Stimulated activated CD4-positive, alpha-beta T cell treated with anti-CD3 and anti-CD28 coated beads, Interleukin-2, amount 100 ng/mL, for 24 hours (primary cell): ENCODE measurements at places on chromosomes 4 and X.

- no peak for DNase-seq
These were observed 117.4 kb downstream of the TMA16 start for GRCh38 chr4:163611784-163612445.

GRCh38 chr4:107760281-107760947 lies 40.4 kb upstream of the PAPSS1 start:
- DNase-seq, result no peak

DNA sequence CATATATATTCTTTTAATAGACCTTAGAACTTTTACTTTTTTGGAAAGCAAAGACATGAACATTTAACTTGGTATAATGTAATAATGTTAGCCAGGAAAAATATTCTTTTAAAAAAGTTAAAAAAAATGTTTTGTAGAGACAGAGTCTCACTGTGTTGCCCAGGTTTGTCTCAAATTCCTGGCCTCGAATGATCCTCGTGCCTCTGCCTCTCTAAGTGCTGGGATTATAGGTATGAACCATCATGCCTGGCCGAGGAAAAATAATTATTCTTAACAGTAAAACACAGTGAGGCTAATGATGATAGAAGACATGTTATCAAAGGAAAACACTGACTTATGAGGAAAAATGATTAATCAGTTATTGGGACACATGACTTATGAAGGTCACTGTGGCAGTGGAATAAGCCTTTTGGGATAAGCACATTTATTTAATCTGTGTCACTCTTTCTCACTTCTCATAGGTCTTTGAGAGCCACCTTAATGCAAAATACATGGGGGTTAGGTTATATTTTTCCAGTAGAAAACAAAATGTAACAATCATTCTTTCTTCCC lies 6.0 kb upstream of the BMP2K start:
- DNase-seq, result no peak

GRCh38 chr4:38600575-38600974 lies 63.4 kb upstream of the KLF3 start:
- DNase-seq, result no peak

DNA sequence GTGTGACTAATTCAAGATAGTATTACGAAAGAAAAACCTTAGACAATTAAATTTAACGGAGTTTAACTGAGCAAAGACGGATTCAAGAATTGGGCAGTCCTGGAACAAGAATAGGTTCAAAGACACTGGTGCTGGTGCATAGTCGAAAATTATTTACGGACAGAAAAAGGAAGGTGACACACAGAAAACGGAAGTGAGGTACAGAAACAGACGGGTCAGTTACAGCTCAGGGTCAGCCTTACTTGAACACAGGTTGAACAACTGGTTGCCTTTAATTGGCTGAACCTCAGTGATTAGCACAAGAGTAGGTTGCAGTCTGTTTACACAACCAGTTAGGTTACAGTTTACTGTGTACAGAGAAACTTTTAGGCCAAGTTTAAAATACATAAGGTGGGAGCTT lies 31.5 kb downstream of the KLHL8 start:
- no peak for DNase-seq

GRCh38 chr4:17780501-17781299 lies 721 bp downstream of the FAM184B start:
- DNase-seq, result no peak

DNA sequence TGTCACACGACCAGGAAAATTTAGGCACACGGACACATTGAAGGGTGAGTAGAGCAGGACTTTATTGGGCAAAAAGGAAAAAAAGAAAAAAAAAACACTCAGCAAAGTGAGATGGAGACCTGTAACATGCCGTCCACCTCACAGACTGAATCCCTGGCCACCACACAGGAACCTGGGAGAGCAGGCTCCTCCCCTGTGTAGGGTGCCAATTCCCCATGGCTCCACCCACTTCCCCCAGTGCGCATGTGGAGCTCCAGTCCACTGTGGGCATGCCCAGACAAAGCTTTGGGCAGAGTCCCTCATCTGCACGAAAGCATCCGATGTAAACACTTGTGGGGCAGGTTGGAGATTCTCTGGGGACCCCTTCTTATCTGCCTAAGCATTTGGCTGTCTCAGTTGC lies 23.6 kb upstream of the CBR4 start:
- DNase-seq, result no peak

- no peak for DNase-seq
These were observed 86.6 kb downstream of the RTL5 start for GRCh38 chrX:72045141-72045540.

- DNase-seq, result no peak
These were observed 5.0 kb downstream of the ARMCX5 start for GRCh38 chrX:102604327-102604726.

DNA sequence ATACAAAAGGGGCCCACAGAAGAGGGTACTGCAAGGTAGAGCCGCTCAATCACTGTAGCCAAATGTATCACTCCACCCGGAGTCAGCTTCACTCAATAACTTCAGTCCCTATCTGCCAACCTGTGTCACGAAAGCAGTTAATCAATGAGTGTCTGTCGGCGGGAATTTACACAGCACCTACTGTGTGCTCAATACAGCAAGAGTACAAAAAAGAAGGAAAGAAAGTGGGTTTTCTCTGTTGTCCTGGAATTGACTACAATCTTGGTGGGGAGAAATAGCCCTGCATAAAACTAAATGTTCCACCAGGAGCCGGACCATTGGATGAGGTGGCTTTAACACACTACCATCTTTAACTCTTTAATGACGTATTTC lies 780 bp upstream of the NKRF start:
- DNase-seq, result no peak

DNA sequence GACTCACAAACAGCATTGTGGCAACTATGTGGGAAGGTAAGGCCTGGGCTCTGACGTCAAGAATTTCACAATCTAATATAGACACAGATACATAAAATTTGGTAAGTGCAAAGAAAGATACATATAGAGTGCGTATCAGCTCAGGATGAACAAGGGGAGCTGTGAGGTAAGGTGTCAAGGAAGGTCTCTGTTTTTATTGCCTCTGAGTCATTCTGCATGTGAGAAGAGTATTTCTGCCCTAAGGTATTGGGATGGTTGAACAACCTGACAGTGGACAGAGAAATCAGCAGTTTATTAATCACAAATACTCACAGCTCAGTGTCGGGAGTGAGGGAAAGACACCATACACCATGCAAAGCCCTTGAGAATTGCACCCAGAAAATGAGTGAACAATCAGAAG lies 89.8 kb downstream of the COMMD8 start:
- no peak for DNase-seq

- DNase-seq, result no peak
These were observed 96.2 kb upstream of the IL1RAPL2 start for GRCh38 chrX:104469771-104470170.

DNA sequence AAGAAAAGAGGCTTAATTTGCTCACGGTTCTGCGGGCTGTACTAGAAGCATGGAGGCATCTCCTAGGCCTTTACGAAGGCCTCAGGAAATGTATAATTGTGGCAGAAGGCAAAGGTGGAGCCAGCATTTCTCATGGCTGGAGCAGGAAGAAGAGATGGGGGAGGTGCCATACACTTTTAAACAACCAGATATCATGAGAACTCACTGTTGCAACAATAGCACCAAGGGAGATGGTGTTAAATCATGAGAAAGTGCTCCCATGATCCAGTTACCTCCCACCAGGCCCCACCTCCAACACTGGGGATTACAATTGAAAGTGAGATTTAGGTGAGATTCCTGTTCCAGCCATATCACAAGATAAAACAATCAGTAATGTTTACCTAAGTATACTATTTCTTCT lies 45.5 kb downstream of the MTHFD2L start:
- no peak for DNase-seq

GRCh38 chr4:113825272-113825671 lies 63.7 kb upstream of the CAMK2D start:
- peak; percentile 14 for DNase-seq

DNA sequence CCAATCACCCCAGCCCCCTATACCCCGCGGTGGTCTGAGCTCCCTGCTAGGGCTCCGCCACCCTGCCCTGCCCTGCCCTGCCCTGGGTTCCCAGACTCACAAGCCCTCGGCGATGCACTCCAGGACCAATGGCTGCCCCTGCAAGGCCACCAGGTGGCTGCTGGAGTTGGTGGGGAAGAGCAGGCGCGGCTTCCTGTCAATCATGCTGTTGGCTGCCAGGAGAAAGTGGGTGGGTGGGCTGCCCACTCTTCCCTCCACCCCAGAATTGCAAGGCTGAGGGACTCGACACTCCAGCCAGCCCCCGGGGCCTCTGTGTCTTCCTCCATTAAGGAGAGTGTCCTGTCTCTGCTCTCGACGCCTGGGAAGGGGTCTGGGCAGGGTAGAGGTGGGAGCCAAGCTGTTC lies 15.7 kb downstream of the L1CAM start:
- DNase-seq, result no peak

DNA sequence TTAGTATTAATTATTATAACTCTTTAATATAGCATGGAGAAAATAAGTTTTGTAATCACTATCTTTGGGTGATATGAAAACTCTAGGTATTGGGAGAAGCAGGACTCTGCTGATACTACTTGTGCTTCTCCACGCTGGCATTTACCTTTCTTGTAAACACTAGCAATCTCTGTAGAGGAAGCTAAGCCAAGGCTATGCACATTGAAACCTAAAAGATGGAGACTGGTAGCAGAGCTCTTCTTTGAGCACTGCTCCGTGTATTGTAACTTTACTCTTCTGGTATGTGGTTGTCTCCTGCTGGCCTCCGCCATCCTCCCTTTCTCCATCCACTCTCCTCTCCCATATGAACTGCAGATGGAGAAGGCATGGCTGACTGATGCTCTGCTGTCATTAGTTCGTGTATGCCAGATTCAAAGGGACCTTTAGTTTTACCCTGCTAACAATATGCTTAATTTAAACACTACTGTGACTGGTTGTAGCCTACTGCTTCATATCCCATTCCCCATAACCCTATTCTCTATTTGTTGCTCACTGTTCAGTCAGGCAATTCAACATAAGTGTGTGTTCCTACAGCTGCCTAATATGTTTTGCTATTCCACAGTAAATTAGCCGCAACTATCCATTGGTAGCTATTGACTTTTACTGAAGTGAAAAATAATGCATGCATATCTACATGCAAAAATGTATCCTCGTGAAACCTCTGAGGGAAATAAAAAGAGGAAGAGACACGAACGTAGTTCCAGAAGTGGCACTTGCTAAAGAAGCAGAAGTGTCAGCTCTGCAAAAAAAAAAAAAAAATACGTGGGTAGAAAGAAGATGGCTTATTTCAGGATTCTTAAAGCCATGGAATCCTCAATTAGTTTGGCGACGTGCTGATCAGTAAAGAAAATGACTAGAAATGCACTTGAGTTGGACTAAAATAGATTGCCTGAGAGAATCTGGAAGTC lies 55.6 kb upstream of the CCSER1 start:
- no peak for DNase-seq

DNA sequence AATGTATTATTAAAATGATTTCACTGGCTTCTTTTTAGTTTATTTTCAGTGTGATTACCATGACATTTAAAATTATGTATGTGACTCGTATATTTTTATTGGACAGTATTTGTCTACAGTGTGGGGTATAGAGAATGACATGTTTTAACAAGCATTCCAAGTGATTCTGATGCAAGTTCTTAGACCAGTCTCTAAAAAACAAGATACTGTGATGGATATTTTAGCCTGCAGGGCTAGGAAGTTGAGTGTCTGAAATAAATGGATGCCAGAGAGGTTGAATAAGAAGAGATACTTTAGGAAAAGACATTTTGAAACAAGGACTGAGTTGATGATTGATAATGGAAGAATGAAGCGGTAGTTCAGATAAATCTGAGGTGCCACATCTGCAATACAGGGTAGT lies 3.5 kb upstream of the MAD2L1 start:
- DNase-seq, result no peak

DNA sequence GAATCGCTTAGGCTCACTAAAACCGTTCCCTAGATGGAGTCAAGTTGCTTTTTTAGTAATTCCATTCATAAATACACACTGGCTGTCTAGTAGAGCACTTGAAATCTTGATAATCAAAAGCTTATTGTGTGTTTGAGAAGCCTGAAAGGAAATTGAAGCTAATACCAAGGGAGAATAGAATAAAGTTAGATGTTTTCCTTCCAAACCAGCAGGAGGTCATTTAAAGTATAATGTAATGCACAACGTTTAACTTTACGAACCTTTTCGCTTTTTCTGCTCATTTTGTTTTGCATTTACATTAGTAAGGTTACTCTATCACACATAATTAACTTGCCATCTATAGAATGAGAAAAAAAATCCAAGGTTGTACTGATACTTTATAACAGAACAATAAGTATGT lies 440.9 kb downstream of the NKX6-1 start:
- no peak for DNase-seq

DNA sequence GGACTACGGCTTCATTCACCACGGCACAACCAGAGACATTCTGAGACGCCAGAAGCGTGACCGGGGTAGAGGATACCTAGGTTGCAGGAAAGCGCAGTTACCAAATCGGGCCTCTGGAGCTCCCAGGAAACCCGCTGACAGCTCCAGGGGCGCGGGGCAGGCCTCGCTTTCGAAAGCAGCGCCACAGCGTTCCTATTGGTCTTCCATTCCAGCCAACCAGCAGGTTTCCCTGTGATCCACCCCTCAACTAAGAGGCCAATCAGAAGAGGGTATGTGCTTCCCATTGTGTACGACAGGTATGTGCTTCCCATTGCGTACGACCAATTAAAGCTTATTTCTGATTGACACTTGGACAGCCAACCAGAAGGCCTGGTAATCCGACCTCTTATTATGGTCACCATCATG lies 14.9 kb downstream of the SNX12 start:
- DNase-seq, result no peak

DNA sequence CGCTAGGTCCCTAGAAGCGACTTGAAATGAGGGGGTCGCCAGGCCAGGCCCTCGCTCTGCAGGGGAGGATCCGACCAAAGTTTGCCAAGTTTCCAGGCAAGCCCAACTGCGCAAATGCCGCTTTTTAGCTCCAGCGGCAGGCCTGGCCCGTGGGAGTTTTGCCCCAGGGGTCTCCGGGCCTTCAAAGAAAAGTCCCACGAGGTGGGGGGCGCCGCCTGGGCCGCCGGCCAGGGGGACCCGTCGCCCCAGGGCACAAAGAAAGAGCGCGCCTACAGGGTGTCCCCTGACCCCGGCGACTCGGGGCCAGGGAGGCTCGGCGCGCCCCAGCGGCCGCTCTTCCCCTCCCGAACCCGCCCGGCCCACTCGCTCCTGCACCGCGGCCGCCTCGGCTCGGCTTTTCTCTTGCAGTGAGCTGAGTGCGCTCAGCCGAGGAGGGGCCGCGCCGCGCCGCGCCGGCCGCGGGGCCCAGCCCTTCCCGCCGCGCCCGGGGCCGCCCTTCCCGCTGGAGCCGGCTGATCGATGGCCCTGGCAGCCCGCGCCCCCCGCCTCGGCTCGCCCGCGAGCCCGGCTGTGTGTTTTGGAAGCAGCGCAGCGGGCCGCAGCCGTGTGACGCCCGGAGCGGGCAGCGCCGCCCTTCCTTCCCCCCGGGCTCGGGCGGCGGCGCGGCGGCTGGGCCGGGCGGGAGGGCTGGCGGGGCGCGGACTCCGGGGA lies 754 bp upstream of the KLF3 start:
- DNase-seq, result peak; percentile 62

DNA sequence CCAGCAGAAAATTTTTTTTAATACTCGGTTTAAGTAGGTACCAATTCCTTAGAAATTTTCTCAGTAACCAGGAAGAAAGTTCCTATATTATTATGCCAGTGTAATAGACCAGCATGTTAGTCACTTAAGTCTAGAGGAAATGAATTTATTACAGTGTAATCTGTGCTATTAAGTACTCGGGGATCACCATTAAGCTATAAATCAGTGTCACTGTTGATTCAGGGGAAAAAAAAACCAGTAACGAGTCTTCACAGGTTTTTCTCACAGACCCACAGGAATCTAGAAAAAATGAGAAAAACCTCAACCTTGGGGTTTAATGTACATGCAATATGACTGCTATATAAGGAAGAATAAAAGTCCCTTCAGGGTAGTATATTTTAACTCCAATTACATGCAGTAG lies 138.3 kb upstream of the IL1RAPL2 start:
- no peak for DNase-seq

- no peak for DNase-seq
These were observed 1753.7 kb upstream of the AGA start for GRCh38 chr4:179195887-179196286.
